Esophagus muscularis mucosa (tissue), 4 donors: ENCODE measurements at places on chromosomes 6 and 20. TPM values are rescaled to one million over a fixed set of nuclear protein-coding genes. Genes with fewer than 3 reads are reported as not detected.

DNA sequence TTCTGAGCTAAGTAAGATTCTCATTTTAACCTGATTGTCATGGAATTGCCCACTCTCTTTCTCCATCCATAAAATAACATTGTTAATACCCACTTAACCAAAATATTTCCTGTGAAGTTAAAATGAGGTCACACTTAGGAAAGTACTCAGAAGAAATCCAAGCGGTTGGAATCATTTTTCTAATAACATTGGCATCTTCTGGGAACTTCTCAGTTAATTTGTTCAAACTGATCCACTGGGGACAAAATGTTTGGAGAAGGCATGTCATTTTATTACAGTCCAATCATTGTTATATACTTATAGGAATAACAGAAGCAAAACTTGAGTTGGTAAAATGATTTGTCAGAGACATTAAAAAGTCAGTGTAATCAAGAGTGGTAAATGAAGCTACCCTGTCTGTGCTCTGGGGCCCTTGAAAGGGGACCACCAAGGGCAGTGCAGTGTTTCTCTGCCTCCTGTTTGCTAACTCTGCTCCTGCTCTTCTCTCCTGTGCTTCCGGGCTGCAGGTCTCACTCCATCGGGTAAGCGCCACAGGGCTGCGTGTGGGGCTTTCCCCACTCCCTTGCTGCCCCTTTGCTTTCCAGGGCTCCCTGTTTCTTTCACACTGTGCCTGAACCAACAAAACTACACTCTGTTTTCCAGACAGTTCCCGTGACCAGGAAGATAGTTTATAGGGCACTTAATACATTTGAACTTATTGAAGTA lies 50.1 kb downstream of the HDDC2 start:
- H3K4me1 ChIP-seq, result peaks cover 7% of the 10 kb centered on the region
- H3K27ac ChIP-seq, result no peak overlapping the region
- no peak for DNase-seq
- H3K27me3 ChIP-seq, result no peaks in the 10 kb centered on the region

TMX4 gene
- 50.7 TPM for total RNA-seq

- H3K27me3 ChIP-seq, result no peaks in the 10 kb centered on the region
Measured at GRCh38 chr20:1943275-1944002, 48.2 kb downstream of the SIRPA start.

DNA sequence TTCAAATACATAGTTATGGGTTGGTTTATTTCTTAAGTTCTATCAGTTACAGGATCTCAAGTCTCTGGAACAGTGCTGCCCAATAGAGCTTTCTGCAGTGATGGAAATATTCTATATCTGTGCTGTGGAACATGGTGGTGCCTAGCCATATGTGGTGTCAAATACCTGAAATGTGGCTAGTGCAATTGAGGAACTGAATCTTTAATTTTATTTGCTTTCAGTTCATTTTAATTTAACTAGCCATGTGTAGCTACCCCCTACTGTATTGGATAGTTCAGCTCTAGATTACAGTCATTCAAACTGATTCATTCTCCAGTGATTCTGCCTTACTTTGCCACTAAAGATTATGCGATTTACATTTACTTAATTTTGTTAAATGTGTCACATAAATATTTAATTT lies 503.2 kb downstream of the CDKAL1 start:
- H3K27me3 ChIP-seq, result no peaks in the 10 kb centered on the region
- H3K27ac ChIP-seq, result no peak overlapping the region
- no peaks in the 10 kb centered on the region for H3K4me1 ChIP-seq
- no peak overlapping the region for H3K4me3 ChIP-seq
- H3K36me3 ChIP-seq, result no peaks in the 10 kb centered on the region

- DNase-seq, result no peak
- H3K27me3 ChIP-seq, result no peaks in the 10 kb centered on the region
- H3K4me1 ChIP-seq, result no peaks in the 10 kb centered on the region
- no peaks in the 10 kb centered on the region for H3K36me3 ChIP-seq
- no peak overlapping the region for H3K27ac ChIP-seq
Measured at GRCh38 chr6:166916824-166917223, 39.5 kb downstream of the RNASET2 start.

OR2B6 gene
- not detected for total RNA-seq

RREB1 gene
- 26.2 TPM for total RNA-seq
